ENCODE measurements at places on chromosomes 7 and 10.
A peak's percentile ranks its signal among the peaks of the same experiment; 100 is the strongest.

GRCh38 chr7:140059273-140060242 is 3.2 kb downstream of the PARP12 start:
- DNase-seq: peak; percentile 91

DNA sequence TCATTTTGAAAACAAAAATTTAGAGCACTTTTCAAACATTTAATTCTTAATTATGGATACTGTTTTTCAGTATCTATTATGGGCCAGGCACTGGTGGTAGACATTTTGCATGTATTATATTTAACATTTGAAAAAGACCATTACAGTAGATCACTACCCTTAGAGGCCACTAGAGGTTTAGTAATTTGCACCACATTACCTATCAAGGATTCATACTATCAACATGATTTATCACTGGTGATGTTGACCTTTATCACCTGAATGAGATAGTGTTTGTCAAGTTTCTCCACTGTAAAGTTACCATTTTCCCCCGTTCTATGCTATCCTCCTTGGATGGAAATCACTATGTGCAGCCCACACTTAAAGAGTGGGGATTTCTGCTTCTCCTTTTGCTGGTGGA is 4.4 kb upstream of the SNX13 start:
- no peak for DNase-seq

GRCh38 chr7:27484451-27484850 is 178.2 kb downstream of the HIBADH start:
- no peak for DNase-seq

DNA sequence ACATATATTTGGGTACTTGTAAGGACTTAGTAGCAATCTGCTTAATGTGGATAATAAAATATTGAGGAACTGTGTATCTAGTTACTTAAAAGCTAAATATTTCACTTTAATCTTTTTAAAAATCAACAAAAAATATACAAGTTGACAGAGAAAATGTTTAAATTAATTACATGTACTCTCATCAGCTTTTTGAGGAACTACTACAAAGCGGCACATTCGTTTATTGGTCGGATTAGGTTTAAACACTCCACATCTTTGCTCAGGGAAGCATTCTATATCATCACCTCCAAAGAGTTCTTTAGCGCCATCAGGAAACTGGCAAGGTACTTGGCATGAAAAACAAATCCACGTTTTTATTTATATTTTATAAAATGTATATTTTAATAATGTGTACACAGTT is 1.6 kb downstream of the ATOH7 start:
- no peak for DNase-seq

DNA sequence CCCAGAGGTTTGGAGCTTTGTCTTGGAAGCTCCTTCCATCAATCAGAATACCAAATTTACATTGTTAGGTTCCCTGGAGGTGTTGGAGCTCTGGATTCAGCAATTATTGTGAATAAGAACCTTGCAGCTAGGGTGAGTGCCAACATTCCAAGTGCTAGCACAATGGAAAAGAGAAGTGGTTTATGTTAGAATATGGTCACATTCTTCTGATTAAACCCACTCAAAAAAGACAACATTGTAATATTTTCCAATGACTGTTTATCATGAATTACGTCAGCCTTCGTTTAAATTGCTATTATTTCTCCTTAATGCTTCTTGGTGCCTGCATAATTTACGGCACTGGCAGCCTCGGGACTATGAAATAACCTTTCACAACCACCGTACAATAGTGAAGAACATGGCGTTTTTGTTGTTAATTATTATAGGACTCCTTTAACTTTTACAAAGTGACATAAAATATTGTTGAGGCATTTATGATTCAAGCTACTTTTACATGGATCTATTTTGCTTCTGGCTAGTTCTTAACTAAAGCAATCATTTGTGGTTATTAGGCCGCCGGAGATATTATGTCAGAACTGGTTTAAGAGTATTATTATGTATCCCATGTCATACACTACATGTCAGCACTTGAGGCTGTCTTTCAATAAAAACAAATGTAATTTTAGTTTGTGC is 117.7 kb downstream of the ARID5B start:
- no peak for DNase-seq

DNA sequence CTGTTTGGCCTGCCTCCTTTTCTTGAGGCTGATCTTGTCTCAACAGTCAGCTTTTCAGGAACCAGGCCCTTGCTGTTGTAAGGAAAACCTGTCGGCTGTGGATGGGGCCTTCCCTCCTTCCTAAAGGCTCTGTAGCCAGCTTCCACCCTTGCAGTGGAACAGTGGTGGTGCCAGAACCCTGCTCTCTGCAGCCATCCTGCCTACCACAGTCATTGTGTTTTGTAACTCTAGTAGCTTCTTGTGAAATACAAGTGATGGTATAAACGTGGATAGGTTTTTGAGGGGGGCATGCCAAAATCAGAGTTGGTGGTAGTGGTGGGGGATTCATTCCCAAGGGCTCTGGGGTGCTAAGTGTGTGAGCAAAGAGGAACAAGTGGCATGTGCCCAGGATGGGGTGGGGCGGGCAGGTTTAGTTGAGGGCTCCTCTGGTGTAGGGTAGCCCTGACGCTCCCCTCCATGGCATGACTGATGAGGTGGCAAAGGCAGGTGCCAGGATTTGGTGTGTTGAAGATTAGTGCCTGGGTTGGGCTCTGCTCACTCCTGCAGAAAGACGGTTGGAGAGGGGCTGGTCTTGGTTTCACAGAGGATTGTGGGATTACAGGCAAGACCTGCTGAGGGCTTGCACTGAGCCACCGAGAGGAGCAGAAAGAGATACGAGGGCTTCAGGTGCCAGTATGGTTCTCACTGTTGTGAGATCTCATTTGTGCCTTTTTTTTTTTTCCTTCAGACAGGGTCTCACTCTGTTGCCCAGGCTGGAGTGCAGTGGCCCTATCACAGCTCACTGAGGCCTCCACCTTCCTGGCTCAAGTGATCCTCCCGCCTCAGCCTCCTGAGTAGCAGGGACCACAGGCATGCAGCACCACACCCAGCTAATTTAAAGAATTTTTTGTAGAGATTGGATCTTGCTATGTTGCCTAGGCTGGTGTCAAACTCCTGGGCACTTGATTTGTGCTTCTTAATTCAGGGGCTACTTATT is 7.4 kb downstream of the TSPAN14 start:
- no peak for DNase-seq

DNA sequence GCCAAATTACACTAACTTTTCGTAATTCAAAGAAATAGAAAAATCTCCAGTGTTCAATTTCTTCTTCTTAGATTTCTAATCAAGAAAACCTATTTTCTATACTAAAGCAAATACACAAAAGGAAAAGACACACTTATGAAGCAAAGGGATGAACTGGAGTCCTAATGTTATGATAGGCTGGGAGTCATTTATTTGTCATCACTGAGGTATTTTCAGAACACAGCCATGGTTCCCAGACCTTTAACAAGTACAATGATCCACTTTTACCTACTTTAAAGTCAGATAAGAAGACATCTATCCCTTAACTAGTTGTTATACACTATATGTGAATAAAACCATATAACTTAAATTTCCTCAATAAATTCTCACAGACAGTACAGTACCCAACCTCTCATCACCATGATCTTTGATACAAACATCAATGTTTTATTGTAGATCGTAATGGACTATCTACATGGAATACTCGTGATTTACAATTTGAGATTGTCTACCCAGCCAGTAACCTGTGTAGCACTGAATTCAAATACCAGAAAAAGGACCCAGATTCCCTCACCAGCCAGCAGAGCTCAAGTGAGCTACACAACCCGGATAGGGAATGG is 12.5 kb downstream of the ASNS start:
- DNase-seq: no peak

DNA sequence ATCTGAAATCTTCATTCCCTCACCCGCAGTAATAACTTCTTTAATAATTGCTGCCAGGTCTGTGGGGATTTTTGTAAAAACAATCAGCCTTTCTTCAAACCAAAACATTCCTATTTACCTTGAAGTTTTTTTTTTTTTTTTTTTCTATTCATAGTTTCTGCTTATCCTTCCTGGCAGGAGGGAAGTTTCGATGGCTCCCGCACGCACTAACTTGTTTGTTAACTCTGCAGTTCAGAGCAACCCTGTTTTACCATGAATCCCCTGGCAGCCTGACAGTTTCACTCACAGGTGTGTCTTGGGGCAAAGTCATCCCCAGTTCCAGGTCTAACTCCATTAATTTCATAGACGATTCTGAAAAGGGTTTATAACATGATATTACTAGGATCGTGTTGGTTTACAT is 149.3 kb downstream of the KLF6 start:
- DNase-seq: peak; percentile 51

DNA sequence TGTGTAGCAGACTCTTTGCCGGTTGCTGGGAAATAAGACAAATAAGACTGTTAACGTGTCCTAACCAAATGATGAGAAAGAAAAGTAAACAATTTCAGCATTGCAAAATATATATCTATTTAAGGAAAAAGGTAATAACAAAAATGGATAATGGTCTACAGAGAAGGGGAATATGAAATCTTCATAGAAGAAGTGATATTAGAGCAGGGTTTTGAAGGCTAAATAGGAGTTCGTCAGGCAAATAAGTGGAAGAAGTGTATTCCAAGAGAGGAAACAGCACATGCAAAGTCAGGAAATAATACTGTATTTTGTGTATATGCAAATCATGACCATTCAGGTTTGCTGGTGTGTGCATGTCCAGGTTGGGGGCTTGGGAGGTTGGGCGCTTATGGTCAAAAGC is 55.3 kb upstream of the OSBPL3 start:
- DNase-seq: no peak

DNA sequence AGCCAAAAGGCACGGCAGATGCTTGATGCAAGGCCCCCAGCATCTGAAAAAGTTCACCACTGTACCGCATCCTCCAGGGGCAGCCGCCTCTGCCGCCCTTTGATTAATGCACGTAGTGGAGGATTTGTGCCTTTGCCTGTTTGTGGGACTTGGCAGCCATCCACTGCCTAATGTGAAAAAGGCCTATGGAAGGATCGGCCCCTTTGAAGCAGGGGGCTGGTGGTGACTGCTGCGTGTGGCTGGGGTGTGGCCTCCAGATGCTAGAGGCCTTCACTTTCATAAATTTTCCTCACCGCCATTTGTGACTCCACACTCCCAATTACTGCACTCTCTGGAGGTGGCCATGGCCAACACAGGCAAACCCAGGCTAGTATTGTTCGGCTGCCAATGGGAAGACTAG is 226.0 kb downstream of the BMPER start:
- no peak for DNase-seq

Data from HT-29 (cell line).